SW 1271 (cell line): ENCODE measurements at places on chromosomes 11 and 22.

GRCh38 chr11:133579165-133580031 lies 47.1 kb upstream of the OPCML start:
- DNase-seq, result no peak

DNA sequence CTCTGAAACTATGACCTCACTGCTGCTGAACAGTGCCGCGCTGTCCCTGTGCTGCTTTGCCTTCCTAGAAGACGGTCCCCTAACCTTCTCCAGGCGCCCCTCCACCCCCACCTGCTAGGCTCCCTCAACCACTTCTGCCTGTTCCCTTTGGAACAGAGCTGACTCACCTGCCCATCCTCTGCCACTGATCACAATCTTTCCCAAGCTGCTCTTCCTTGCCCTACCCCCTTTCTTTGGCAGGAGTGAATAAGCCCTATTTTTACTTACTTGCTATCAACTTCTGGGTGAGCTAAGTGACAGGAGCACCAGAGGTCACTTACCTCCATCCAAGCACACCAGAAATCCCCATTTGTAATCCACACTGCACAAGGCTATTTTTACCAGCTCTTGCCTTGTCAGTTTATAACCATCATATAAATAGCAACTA lies 116.0 kb upstream of the BID start:
- no peak for DNase-seq

- DNase-seq, result no peak
Observed at GRCh38 chr22:34623580-34623979, 442.4 kb upstream of the ISX start.

DNA sequence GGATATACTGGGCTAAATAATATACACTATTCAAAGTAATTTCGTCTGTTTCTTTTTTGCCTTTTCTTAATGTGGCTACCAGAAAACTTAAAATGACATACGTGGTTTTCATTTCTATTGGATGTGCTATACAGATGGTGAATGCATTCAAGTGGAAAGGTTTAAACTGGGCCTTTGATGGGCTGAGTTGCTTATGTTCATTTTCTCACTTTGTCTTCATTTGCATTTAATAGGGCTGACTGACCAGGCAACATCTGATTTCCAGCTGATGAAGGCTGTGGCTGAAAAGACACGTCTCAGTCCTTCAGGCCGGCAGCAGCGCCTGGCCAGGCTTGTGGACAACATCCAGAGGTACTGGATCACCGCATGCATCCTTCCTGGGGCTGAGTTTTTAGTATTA lies 27.9 kb downstream of the PIWIL4 start:
- DNase-seq, result no peak

DNA sequence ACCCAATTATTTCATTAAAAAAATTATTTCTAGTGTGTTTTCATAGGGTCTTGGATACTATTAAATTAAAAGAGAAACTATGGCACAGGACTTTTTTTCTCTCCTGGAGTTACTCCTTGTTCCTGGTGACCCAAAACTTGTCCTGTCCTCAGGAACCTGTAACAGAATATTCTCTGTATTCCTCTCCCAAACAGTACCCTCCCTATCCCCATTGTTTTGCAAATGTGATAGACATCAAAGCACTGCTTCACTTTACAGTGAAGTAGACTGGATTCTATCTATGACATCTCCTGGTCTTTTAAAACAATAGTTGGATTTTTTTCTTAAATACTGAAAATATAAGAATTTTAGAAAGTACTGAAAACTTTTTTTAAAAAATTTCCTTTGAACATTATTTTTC lies 37.2 kb downstream of the FAR1 start:
- no peak for DNase-seq

DNA sequence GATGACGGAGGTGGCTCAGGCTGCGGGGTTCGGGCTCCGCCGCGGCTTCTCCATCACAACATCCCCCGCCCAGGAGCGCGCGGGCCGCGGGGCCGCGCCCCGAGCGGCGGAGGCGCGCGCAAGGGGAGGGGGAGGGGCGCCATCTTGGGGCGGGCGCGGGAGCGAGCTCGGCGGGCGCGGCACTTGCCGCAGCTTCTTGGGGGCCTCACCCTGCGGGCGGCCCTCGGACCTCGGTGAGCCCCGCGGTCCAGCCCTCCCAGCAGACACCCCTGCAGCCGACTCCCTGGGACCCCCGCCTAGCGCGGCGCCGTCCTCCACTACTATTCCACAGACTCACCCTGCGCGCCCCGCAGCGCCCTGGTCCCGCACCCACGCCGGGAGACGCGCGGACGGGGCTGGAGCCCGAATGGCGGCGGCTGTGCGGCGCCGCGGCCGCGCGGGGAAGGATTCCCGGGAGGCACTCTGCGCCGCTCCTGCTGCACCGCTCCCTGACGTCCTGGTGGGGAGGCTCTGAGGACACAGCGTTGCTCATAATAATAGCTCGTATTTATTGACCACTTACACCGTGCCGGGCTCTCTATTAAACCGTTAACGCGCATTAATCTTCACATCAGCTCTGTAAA lies at the start of gene APBB1:
Gene APBB1, minus strand, starts transcription at position 86 of the 623 bp plus-strand sequence. CDS start 7,747 bp downstream, outside the sequence.
- DNase-seq, result no peak

GRCh38 chr11:95192717-95193116 lies 38.3 kb downstream of the SESN3 start:
- DNase-seq, result no peak

DNA sequence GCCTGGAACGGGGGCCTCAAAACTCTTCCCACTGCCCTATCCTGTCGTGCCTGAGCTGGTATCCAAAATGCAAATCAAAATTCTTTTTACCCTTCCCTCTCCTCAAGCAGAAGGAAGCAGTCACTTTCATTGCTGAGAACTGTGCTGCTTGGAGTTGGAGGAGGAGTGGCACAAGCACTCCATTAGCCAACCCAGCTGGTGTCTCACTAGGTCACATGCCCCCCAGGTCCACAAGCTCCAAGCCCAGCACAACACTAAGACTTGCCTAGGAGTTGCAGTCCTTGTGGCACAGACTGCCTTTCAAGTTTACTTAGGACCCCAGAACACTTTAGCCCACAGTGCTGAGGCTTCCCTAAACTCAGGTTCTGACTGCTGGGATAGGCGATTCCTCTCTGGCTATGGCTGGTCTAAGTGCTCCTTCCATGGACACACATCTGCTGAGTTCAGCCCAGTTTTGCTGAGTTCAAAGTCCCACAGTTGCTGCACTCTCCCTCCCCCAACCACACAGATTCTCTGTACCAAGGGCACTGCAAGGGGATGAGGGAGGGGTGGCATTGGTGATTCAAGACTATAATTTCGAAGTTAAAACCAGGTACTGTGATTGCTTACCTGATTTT lies 68.6 kb downstream of the CHRDL2 start:
- no peak for DNase-seq

GRCh38 chr22:27839057-27839660 lies 37.6 kb upstream of the MN1 start:
- no peak for DNase-seq

- DNase-seq, result no peak
Observed at GRCh38 chr22:41367680-41368542, 13.8 kb upstream of the TEF start.

DNA sequence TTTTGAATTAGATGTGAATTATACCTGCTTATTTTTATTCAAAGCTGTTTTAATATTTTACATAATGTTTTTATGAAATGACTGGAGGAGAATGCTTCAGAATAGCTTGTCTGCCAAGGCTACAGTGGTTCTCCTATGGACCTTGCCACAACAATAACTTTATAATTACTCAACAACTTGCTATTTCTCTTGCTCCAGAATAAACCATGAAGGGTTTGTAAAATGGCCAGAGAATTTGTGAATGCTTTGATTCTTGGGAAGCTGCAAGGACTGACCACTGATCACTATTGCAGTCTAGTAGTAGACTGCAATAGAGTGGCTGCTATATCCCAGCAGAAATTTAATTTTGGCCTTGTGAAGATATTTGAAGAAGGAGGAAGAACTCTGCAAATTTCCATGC lies 199.7 kb downstream of the FAT3 start:
- no peak for DNase-seq

GRCh38 chr11:846496-847098 lies 3.9 kb downstream of the TSPAN4 start:
- DNase-seq, result no peak

DNA sequence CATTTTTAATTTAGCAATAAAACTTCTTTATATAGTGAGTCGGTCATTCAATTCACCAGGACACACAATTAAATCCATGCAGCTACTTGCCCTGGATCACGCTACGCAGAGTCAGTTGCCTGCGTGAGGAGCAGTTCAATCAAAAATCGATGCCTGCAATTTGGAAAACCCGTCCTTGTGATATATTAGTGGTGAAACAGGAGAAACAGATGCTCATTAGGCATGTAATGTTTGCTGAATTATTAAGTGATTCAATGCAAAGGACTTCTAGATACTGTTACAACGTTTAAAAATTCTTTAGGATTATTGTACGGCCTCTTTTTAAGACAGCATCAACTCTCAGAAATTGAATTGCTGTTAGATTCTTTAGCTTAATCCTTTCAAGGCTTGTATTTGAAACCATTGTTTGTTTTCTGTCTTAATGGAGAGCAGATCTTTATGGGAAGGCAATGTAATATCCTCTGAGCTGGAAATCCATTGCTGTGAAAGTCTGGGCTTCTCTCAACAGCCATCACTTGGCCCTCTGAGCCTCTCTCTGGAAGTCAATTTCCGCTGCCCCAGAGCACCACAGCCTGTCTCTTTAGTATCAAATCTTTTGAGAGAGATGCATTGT lies 20.1 kb upstream of the PAMR1 start:
- DNase-seq, result no peak
